ENCODE measurements at places on chromosomes 2 and 18. TPM values are rescaled to one million over a fixed set of nuclear protein-coding genes. Genes with fewer than 3 reads are reported as not detected.

GRCh38 chr18:47050468-47050867 is 15.0 kb upstream of the ELOA2 start:
- H3K4me1 ChIP-seq = no peaks in the 10 kb centered on the region
- H3K27ac ChIP-seq = no peak overlapping the region
- peaks cover 3% of the 10 kb centered on the region for H3K27me3 ChIP-seq

DNA sequence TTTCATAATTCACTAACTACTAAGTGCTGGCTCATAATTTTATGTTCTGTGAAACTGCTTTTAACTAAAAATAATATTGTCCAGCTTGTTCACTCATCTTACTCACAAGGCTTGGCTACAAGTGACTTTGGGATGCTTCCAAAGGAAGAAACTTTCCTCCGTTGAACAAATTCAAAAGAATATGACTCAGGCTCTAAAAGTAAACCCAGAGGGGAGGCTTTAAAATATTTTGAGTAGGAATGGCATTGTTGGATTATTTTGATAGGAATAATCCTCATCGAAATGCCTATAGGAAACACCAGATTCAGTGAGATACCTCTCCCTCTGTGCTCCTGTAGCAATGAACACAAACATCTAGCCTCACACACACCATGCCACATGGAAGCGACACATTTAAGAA is 25.2 kb upstream of the TLK1 start:
- DNase-seq = no peak
- H3K4me1 ChIP-seq = peaks cover 5% of the 10 kb centered on the region
- H3K27ac ChIP-seq = no peak overlapping the region
- no peak overlapping the region for H3K4me3 ChIP-seq

DNA sequence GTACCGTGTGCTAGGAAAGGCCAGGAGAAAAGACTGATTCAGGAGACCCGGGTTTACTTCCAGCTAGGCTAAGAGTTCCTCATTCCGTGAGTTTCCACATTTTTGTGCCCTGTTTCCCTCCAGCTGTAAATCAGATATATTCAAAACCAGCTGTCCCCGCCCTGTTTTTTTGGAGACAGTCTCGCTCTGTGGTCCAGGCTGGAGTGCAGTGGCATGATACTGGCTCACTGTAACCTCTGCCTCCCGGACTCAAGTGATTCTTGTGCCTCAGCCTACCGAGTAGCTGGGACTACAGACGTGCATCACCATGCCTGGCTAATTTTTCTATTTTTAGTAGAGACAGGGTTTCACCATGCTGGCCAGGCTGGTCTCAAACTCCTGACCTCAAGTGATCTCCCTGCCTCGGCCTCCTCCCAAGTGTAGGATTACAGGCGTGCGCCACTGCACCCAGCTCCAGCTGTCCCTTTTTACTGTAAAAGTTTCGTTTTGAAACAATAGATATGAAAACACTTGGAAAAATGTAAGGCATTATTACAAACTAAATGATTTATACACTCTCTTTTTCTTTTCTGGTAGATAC is 112.8 kb upstream of the SEC11C start:
- no peak for DNase-seq
- no peaks in the 10 kb centered on the region for H3K36me3 ChIP-seq
- peaks cover 3% of the 10 kb centered on the region for H3K27me3 ChIP-seq
- H3K4me3 ChIP-seq = no peak overlapping the region
- H3K4me1 ChIP-seq = no peaks in the 10 kb centered on the region

The LRATD1 gene
- not detected for total RNA-seq

The SPEG gene
- 1.1 TPM for total RNA-seq
